ENCODE measurements at places on chromosomes 13 and 19.

- DNase-seq, result no peak
These were observed 6.7 kb downstream of the TNFSF11 start for GRCh38 chr13:42580644-42581043.

DNA sequence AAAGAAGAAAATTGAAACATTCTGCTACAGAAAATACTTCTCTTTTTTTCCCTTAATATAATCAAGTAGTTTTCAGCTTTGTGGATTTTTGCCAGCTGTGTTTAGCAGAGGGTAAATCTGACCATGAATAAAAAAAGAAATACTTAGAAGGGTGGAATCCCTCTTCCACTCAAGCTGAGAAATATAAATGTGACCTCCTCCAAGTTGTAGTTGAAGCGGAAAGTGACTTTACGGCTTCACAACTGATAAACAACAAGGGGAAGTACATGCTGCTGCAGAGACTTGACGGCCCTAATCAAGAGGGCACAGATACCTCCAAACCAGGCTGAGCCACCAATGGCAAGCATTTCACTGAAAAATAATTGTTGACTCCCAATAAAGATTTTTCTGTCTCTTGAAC is 785.0 kb downstream of the SLITRK5 start:
- no peak for DNase-seq

- no peak for DNase-seq
These were observed 101.0 kb downstream of the STARD13 start for GRCh38 chr13:33184530-33184929.

DNA sequence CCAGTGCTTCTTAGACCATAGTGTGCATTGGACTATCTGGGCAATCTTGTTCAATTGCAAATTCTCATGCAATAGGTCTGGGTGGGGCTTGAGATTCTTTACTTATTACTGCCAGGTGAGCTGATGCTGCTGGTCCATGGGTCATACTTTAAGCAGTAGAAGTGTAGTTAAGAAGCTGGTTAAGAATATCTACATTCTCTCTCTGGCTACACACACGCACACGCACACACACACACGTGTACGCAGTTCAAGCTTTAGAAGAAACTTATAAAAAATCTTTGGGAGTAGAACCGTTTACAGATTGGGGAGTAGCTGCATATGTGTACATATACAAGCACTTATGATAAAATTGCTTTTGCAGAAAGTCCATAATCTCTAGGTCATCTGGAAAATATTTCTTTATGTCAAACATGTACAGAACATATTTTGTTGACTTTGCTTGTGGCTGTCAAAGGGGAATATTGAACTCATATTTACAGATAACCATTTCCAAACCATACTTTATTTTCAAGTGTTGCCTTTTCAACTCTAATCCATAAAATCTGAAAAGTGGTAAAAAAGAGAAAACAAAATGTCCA is 99.7 kb downstream of the GPC6 start:
- DNase-seq, result no peak

GRCh38 chr13:32538621-32539246 is at the start of gene N4BP2L2:
N4BP2L2 (minus strand) TSS chr13:32538795; CDS start chr13:32537027, 1,768 bp downstream.
- peak; percentile 91 for DNase-seq

GRCh38 chr19:57803594-57804325 is 11.0 kb downstream of the ZNF552 start:
- DNase-seq, result no peak

DNA sequence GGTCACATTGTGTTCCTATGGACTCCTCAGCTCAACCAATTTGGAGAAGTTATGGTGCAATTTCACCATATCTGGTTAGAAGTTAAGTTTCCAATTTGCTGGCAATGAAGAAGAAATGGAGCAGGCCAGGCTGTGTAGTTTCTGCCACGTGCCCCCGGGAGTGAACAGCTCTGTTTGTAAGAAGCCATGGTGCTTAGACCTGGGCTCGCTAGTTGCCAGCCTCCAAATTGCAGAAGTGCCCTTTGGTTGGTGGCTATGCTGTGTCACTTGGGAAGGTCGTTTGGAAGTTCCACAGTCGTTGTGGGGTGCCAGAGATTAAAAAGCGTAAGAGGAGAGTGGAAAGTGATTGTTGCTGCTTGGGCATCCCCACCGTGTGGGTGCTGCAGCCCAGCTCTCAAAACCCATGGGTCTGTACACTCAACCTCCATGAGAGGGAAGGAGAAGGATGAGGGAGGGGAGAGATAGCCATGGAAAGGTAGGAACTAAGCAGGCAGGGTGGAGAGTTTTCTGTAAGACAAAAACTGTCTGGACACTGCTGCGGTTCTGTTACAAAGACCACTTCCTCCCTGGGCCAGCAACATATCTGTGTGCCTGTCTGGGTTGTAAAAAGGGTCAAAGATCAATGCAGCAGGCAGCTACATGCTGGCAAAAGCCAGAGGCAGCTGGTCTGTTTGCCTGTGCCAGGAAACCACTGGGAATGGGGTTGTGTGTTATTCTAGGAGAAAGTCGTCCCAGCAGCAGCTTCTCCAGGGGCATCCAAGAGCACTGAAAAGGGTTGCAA is 10.8 kb downstream of the ALOX5AP start:
- DNase-seq, result no peak

GRCh38 chr19:30008169-30008568 is 66.1 kb downstream of the URI1 start:
- no peak for DNase-seq

DNA sequence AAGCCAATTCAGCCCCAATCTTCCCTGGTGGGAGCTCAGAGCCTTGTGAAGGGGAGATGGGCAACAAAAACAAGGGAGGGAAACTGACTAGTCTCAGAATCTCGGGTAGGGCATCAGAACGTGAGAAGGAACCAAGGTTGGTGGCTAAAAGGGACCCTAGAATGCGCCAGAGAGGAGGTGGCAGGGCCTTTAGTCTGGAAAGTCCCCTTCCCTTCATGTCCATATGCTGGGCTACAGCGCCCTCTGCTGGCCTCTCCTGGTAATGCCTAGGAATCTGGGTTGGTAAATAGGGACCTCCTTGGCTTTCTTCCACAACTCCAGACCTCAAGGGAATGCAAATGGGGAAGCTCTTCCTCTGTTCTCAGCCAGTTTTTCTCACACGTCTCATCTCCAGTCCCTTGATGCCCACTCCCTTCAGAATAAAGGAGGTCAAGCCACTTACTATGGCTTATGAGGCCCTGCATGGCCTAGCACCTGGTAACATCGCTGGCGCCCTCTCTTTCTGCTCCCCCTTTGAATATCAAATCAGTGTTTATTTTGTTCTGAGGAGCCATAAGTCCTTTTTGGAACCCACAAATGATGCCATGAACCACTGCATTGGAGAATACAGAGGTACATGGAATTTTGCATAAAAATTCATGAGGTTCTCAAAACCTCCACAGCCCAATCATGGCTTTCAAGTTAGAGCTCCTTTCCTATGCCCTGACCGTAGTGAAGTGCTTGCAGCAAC is 1.4 kb upstream of the CCDC97 start:
- peak; percentile 94 for DNase-seq

DNA sequence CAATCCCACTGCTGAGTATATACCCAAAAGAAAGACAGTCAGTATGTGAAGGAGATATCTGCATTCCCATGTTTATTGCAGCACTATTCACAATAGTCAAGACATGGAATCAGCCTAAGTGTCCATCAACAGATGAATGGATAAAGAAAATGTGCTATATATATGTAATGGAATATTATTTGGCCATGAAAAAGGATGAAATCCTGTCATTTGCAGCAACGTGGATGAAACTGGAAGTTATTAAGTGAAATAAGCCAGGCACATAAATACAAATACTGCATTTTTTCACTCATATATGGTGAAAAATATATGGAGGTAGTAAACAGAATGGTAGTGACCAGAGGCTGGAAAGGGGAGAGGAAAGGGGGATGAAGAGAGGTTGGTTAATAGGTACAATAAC is 188.9 kb upstream of the SERP2 start:
- DNase-seq, result no peak

GRCh38 chr19:55426042-55426441 is 17.1 kb downstream of the SHISA7 start:
- DNase-seq, result no peak

DNA sequence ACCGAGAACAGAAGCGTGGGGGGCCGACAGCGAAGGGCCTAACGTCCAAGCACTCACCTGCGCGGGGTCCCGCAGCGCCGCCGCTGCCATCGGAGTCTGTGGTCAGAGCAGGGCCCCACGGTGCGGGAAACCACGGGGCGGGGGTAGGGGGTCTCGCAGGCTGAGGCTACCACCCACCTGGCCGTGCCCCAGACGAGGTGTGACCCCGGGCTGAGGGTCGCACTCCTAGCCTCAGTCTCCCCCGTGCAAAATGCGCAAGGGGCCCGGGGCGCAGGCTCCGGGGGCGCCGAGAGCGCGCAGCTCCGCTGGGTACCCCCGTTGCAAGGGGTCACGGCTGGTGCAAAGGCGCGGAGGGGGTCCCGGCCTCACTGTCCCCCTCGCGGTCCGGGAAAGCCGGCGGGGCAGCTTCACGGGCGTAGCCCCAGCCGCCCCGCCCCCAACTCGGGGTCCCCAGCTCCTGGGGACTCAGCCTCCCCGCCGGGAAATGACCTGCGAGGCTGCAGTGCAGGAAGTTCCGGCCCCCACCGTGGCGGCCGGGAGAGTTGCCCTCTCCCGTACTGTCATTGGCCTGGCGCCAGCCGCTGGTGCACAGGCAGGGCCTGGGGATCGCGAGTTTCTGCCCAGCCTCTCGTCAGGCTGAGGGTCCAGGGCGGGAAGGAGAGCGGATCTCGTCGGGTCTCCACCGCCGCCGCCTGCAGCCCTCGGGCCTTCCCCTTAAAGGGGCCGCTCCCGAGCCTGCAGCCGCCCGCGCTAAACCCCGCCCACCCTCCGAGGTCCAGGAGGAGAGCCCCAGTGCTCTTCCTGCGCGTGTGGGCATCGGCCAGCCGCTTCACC is at the start of gene ZNF792:
TSS of gene ZNF792 (minus strand) at position 657 of the 834 bp plus-strand sequence. CDS start at position 90, 567 bp downstream.
- DNase-seq, result peak; percentile 38

GRCh38 chr19:35641515-35642151 is at the start of gene ETV2:
ETV2 (plus strand) TSS chr19:35641745; CDS start chr19:35642461, 716 bp downstream.
- DNase-seq, result peak; percentile 37

- no peak for DNase-seq
These were observed 19.0 kb downstream of the OLFM2 start for GRCh38 chr19:9917321-9917720.

- no peak for DNase-seq
These were observed 18.1 kb upstream of the EID2 start for GRCh38 chr19:39557811-39558623.

DNA sequence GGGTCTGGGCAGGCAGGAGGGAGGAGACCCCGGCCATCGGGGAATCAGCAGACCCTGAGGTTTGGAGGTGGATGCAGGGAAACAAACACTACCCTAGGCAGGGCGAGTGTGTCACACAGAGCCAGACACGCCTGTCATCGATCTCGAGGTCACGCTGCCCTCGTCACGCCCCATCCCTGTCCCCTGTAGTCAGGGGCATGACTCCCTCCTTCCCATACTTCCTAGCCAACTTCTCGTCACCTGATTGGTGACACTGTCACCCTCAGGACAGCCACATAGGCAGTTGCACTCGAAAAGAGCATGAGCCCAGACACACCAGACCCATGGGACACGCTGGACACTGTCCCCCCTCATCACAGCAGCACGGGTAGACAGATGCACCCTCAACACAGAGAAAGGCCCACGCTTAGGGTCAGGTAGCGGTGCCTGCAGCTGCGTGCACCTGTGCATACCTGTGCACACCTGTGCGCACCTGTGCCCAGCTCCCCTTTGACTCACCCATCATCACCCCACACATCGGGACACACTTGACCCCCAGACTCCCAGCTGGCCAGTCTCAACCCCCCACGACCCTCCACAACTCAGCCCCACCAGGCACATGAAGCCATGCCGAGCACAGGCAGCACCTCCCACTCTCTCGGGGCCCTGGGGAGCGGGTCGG is 11.9 kb downstream of the CILP2 start:
- DNase-seq, result no peak

GRCh38 chr19:51094696-51095279 is 12.1 kb upstream of the KLK14 start:
- peak; percentile 17 for DNase-seq

DNA sequence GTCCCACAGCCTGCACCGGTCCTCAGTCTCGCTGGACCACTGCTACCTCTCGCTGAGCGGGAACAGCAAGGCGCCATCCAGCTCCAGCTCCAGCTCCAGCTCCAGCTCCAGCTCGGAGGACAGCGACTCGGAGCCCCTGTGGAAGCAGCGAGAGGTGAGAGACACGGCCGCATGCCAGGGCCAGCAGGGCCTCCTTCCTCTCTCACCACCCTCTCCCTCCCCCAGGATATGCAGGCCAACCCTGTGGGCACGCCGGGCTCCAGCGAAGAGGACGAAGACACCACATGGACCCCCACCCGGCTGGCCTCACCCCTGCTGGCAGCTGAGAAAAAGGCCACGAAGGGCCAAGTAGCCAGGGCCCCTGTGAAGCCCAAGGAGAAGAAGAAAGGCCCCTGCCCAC is 7.3 kb downstream of the SIX5 start:
- no peak for DNase-seq

DNA sequence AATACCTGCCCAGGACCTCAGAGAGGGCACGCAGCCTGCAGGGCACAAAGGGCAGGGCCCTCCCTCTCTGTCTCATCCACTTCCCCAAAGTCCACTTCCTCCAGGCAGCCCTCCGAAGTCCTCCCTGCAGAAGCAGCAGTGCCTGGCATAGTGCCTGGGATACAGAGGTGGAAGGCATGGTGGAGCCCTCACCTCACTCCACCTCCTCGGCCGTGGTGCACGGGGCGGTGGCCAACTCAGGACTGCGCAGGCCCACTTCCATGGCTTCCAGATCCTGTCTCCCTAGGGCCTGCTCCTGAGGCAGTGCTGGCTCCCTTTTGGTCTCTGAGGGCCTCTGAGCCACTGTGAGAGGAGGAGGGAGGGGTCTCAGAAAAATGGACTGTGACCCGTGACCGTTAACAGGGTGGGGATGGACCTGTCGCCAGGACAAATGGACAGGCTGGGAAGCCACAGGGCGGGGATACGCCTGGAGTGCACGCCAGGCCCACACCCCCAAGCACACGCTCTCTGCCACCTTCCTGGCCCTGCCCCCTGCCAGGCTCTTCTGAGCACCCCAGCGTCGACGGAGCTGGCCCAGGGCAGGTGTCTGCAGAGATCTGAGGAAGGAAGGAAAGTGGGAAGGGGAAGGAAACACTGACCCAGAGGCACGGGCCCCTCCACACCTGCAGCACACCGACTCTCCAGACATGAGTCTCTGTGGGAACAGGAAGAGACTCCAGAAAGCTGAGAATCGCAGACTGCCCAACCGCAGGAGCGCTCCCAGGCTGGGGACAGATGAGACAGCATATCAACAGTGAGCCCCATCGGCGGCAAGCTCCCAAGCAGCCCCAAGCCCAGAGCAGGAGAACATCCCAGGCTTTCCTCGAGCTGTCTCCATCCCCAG is 8.4 kb downstream of the REXO1 start:
- no peak for DNase-seq
